ENCODE measurements at places on chromosomes 1 and 21.

- DNase-seq, result no peak
Measured at GRCh38 chr1:12490532-12491142, 127.4 kb downstream of the DHRS3 start.

DNA sequence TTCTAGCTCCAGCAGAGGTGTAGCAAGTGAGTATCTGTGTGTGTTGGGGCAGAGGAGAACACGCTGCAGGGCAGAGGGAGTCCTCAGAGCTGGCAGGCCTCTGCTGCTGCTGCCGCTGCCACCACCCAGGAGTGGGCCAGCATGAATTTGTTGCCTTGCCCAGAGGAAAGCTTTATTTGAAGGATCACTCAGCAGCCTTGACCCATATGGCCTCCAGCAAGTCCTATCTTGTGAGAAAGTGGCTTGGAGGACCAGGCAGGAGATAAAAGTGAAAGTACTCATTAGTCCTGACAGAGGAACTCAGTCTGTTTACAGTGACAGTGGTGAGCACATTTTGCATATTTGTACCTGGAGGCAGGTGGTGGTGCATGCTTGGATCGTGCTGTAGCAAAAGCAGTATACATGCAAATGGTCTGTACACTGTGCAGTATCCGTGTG, 3.1 kb downstream of the TRAF5 start:
- DNase-seq, result peak; percentile 42

DNA sequence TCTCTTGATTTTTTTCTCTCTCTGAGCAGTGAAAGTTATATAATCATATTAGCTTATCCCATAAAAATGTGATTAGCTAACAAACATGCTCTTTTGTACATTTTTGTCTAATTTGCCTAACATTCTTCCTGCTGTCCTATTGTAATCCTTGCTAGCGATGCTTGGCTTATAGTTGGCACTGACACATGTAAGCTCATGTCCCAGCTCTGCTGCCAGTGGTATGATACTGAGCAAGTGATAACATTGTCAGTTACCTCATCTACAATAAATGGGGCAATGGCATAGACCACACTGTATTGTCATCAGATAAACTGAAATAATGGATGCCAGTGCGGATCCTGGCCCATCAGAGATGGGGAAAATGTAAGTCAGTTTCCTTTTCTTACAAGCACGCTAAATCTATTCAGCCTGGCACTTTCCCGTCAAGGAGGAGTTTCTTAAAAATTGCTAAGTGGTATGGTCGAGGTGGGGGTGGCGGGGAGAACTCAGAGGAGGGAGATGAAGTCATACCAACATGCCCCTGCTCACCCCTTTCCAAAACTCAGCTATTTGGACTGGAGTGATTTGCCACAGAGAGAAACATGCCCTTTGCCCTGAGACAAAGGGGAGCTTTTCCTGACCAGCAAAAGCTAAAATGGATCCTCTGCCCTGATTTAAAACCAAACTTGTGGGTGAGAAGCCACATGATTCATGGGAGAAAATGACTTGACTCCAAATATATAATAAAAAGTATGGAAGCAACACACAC, 1.3 kb downstream of the FYB2 start:
- DNase-seq, result no peak

GRCh38 chr1:156602557-156602993, 1.3 kb upstream of the GPATCH4 start:
- DNase-seq, result peak; percentile 17

GRCh38 chr1:213418268-213419071, 367.4 kb downstream of the RPS6KC1 start:
- DNase-seq, result no peak

Data from CD4-positive, alpha-beta T cell treated with Interleukin-17A for 4 hours (primary cell).